ENCODE measurements at places on chromosomes 2 and 18. TPM values are rescaled to one million over a fixed set of nuclear protein-coding genes. Genes with fewer than 3 reads are reported as not detected.

GRCh38 chr2:149399934-149400615, 69.7 kb downstream of the LYPD6 start:
- DNase-seq, result no peak

GRCh38 chr2:222722327-222722946, 51.0 kb downstream of the MOGAT1 start:
- DNase-seq, result no peak

DNA sequence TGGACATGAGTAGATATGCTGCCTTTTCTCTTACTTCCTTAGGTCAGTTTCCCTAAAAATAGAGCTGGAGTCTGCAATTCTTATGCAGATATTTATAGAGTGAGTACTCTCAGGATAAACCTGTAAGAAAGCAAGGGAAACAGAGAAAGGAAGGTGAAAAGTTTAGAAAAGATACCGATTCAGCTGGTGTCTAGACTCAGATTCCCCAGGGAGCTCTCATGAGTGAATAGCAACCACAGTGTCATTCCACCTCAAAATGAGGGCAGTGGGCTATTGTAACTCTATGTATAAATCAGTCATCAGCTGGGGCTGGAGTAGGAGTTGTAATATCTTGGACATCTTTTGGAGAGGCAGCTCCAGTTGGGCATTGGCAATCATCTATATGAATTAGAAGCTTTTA, 1485.1 kb upstream of the TMEFF2 start:
- DNase-seq, result no peak

- DNase-seq, result no peak
Measured at GRCh38 chr2:2324119-2324518, 7.0 kb downstream of the MYT1L start.

DNA sequence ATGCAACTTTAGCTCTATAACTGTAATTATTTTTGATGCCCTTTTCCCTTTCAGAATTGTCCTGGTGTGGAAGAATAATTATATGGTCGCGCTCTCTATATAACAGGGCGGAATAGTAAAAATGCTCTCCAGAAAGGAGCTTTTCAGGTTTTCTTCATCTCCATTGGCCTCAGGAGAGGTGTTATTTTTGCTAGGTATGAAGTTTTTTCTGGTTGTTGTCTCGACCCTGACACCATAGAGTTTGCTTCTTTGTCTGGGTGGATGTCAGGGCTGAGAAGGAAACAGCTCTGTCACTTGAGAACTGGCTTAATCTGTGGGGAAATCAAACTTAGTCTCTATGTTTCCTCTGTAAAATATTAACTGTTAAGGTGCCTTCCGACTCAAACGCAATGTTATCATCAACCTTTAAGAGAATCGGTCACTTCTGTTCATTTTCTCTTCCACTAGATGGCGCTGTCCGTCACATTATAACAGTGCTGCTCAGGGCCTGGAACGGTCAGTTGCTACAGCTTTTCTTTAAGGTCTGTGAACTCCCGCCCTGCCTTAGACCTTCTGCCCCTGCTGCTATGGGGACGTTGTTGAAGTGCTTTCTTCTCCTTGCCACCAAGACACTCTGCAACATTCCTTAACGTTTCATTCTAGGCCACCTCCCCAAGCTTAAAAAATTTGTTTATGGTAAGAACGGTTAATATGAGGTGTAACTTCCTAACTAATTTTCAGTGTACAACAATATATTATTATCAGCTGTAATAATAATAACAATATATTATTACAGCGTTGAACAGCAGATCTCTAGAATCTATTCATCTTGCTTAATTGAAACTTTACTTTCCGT, 23.8 kb upstream of the SERPINB12 start:
- no peak for DNase-seq

DNA sequence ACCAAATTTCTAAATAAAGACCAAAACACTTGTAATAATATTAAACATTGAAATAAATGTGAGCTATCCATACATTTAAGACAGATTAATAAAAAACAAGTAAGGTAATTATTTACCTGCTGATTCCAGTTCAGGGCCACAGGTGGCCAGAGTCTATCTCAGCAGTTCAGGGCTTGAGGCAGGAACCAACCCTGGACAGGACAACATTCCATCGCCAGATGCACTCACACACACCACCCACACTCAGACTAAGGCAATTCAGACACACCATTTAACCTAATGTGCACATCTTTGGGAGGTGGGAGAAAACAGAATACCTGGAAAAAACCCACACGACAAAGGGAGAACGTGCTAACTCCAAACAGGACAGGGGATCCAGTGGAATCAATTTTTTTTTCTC, 14.1 kb upstream of the WDSUB1 start:
- no peak for DNase-seq

The TMEM169 gene
- 0.88 TPM for total RNA-seq

- DNase-seq, result peak; percentile 42
Measured at GRCh38 chr2:240604291-240604938, 17.9 kb downstream of the CAPN10 start.

DNA sequence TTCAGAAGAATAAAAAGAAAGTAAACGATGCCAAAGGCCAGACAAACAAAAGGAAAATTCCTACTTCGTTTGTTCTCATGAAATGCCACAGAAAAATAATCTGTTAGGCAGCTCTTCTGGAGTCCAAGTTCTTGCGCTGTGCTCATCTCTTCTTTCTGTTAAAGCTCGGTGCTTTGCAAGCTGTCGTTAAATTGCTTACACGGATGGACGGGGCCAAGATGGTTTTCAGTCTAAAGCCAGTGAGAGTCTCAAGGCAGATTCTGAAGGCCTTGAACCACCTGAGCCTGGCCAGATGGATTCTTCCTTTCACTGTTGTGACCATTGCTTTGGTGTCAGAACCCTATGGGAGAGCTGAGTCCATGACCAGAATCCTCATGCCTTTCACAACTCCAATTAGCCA, 97.6 kb upstream of the RMDN2 start:
- DNase-seq, result no peak

The SLC9A4 gene
- total RNA-seq, result 0.74 TPM

DNA sequence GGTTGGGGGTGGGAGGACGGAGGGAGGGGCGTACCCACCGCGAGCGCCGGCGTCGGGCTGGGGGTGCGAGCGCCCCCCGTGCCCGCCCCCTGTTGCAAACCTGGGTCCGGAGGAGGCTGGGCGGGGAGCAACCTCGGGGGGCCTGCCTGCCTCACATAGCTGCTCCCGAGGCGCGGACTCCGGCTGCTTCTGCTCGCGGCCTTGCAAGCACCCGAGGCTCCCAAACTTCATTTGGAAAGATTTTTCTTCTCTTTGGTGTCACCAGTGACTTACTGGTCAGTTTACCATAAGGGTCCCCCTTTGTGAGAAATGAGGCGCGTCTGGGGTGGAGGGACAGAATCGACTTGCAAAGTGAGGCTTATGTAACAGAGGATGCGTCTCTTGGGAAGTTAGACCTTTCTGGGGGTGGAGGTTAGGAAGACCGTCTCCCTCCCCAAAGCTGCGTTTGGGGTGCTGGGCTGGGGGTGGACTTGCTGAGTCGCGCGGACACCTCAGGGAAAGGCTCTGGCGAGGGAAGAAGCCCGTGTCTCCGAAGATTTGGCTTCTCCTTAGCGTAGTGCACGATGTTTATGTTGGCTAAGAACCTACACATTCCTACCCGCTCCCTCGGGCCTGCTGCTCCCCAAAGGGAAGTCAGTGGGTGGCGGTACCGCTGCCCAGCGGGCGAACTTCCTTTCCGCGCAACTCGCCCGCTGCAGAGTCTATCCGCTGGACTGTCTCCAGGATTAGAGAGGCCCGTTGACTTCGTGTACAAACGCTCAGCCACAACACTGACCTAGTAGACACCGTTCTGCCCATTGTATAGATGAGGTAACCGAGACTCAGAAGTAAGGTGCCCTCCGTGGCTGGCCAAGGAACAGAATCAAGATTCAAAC, 559 bp downstream of the TMEM37 start:
- no peak for DNase-seq

DNA sequence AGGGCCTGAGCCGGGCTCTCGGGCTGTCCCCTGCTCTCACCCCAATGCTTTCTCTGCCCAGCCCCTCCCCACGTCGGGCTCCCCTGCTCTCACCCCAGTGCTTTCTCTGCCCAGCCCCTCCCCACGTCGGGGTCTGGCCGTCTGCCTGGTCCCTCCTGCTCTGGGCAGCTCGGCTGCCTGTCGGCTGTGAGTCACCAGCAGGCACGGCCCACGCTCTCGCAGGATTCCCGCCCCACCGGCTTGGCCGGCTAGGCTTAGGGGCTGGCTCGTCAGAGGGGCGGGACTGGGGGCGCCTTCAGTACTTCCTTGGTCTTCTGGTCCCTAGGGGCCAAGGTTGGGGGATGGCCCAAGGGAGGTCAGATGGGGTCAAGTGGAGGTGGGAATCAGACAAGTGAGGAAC, 3.3 kb downstream of the BOK start:
- DNase-seq, result peak; percentile 47

The IL36G gene
- total RNA-seq, result 24.2 TPM

The FNDC4 gene
- 2.6 TPM for total RNA-seq

- no peak for DNase-seq
Measured at GRCh38 chr2:55620123-55620779, 2.8 kb upstream of the PPP4R3B start.

- DNase-seq, result no peak
Measured at GRCh38 chr2:65057054-65057375, 799 bp downstream of the CEP68 start.
